ENCODE measurements at places on chromosomes 11 and 22. TPM values are rescaled to one million over a fixed set of nuclear protein-coding genes. Genes with fewer than 3 reads are reported as not detected.

CCT8L2 gene
- total RNA-seq, result not detected

ZNF280B gene
- 0.86 TPM for total RNA-seq

RASGRP2 gene
- 29.5 TPM for total RNA-seq

- no peak for DNase-seq
- peaks cover under 1% of the 10 kb centered on the region for H3K27me3 ChIP-seq
Observed at GRCh38 chr11:120834686-120835210, 189.2 kb upstream of the TBCEL start.

- H3K36me3 ChIP-seq, result peaks cover 2% of the 10 kb centered on the region
- peak overlapping the region; percentile 89 for H3K4me3 ChIP-seq
- H3K27ac ChIP-seq, result peak overlapping the region; percentile 92
Observed at GRCh38 chr11:68271023-68271780, 571 bp downstream of the C11orf24 start.

GRCh38 chr11:17273211-17273610, 3.3 kb upstream of the NUCB2 start:
- H3K4me1 ChIP-seq, result peaks cover 5% of the 10 kb centered on the region
- no peak overlapping the region for H3K27ac ChIP-seq
- DNase-seq, result no peak
- no peak overlapping the region for H3K4me3 ChIP-seq
- H3K36me3 ChIP-seq, result no peaks in the 10 kb centered on the region
- no peaks in the 10 kb centered on the region for H3K27me3 ChIP-seq

DNA sequence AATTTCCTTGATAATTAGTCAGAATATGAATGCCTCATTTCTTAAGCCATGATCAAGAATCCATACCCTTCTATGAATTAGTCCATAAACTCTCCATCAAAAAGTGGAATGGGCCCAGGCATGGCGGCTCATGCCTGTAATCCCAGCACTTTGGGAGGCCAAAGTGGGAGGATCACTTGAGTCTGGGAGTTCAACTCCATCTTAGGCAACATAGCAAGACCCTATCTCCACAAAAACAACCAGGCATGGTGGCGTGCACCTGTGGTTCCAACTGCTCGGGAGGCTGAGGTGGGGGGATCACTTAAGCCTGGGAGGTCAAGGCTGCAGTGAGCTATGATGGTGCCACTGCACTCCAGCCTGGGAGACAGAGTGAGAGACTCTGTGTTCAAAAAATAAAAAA, 52.1 kb upstream of the SHANK2 start:
- DNase-seq, result no peak
- no peak overlapping the region for H3K27ac ChIP-seq
- no peaks in the 10 kb centered on the region for H3K36me3 ChIP-seq
- no peak overlapping the region for H3K4me3 ChIP-seq
- H3K27me3 ChIP-seq, result no peaks in the 10 kb centered on the region
